ENCODE measurements at places on chromosomes 13 and 19.
A peak's percentile ranks its signal among the peaks of the same experiment; 100 is the strongest.

- DNase-seq, result no peak
These were observed 170.9 kb downstream of the COL4A1 start for GRCh38 chr13:110135977-110136597.

DNA sequence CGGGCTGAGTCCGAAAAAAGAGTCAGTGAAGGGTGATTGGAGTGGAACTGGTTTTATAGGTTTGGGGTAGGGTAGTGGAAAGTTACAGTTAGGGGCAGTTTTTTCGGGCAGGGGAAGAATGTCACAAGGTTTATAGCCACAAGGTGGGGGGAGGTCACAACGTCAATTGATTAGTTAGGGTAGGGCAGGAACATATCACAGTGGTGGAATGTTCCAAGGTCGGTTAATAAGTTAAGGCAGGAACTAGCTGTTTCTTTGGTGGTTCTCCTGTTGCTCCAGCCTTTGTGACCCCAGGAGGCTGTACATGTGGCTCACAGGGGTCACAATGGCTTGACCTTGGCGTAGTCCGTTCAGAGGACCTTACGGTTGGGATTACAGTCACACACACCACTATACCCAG is 20.3 kb downstream of the RDH8 start:
- no peak for DNase-seq

DNA sequence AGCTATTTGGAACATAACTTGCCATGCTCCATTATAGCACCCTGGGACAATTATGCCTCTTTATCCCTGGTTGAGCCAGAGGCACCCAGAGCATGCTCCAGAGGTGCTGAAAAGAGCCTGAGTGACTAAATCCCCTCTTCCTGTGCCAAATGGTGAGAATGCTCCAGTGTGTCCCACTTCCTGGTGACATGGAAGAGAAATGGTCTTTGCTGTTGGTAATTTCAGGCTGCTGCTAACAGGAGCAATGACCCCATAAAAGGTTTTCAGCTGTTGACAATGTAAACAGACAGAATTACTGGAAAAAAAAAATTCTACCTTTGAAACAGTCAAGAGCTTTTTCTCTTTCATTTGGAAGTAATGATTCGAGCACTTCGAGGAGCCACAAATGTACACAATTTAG is 341.8 kb downstream of the FGF9 start:
- DNase-seq, result no peak

DNA sequence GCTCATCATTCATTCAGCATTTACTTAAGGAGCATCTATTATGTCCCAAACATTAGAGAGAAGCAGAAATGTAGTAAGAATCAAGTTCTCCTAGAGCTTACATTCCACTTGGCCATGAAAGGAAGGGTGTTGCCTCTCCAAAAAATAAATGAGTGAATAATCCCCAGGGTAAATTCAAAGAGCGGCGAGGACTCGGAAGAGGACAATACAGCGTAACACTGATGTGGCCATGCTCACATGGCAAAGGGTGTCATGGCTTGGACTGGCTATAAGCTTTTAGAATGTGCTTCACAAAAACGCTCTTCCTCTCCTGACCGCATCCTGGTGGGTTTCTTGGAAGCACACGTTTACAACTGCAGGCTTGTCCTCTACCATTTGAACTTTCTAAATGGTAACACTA is 290.2 kb downstream of the IRS2 start:
- DNase-seq, result no peak

DNA sequence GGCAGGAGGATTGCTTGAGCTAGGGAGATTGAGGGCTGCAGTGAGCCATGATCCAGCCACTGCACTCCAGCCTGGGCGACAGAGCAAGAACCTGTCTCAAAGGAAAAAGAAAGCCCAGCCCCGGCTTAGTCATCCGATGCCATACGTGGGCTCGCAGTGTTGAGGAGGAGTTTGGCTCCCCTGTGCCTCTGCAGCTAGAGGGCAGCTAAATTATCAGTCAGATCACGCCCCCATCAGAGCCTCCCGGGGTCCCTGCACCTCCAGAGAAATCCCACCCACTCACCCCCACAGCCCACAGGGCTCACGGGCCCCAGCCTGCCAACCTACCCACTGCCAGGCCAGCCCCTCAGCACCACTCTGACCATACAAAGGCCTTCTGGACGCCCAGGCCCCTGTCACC is 27.6 kb downstream of the MAU2 start:
- DNase-seq, result no peak

DNA sequence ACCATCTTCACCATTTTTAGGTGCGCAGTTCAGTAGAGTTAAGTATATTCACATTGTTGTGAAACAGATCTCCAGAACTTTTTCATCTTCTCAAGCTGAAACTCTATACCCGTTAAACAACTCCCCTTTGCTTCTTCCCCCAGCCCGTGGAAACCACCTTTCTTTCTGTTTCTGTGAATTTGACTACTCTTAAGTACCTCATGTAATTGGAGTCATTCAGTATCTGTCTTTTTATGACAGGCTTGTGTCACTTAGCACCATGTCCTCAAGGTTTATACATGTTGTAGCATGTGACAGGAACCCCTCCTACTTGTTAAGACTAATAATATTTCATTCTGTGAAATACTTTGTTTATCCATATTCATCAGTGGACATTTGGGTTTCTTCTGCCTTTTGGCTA is 52.8 kb downstream of the TNFRSF19 start:
- no peak for DNase-seq

DNA sequence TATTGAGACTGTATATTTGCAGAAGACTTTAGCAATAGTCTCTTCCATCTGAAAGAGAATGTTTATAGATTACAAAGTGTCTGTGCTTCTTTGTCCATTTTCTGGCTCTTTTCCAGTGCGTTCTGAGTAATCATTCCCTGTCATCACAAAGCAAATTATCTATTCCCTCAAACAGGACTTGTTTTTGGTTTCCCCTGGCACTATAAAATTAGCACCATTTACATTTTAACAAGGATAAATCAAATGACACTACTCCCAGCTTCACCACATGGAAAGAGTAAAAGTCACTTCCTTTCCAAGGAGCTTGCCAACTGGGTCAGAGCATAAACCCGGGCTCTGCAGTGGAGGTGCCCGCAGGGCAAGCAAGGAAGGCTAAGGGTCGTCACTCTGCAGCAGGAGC is 88.1 kb downstream of the SHISA2 start:
- DNase-seq, result no peak

GRCh38 chr13:57114945-57115344 is 25.8 kb upstream of the PRR20A start:
- no peak for DNase-seq

- no peak for DNase-seq
These were observed 120.2 kb downstream of the RXFP2 start for GRCh38 chr13:31859571-31859970.

GRCh38 chr13:24540236-24541126 is 27.9 kb upstream of the PARP4 start:
- no peak for DNase-seq

DNA sequence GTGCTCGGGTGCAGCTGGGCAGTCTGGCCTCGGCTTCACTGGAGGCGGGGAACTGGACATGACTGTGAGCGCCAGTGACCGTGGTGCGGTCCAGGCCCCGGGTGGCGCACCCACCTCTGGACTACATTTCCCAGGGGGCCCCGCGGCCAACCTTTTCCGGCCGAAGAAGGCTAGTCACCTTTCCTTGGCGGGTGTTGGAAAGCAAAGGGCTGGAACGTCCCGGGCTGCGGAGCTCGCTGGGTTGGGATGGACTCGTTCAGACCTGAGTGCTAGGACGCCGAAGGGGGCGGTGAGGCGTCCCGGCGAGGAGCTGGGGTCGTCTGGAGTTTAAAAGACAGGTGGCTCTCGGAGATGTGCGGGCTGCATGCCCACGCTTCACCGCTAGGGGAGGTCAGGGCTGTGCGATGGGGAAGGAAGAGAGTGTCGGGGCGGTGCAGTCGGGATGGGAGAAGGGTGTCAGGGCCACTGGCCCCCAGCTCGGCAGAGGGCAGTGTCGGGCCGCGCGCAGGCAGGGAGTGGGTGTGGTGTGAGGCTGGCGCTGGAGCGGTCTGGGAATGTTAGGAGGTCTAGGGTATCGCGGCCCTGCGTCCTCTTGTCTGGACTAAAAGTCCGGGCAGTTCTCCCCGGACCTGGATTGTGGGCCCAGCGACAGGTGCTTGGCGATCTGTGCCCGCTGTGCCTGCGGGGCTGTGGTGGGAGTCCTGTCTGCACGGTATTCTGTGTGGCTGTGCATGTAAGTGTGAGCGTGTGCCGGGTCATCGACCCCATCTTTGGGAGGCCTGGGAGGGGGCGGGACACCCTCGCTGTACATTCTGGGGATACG is 57.1 kb downstream of the ZNF568 start:
- DNase-seq, result peak; percentile 64

DNA sequence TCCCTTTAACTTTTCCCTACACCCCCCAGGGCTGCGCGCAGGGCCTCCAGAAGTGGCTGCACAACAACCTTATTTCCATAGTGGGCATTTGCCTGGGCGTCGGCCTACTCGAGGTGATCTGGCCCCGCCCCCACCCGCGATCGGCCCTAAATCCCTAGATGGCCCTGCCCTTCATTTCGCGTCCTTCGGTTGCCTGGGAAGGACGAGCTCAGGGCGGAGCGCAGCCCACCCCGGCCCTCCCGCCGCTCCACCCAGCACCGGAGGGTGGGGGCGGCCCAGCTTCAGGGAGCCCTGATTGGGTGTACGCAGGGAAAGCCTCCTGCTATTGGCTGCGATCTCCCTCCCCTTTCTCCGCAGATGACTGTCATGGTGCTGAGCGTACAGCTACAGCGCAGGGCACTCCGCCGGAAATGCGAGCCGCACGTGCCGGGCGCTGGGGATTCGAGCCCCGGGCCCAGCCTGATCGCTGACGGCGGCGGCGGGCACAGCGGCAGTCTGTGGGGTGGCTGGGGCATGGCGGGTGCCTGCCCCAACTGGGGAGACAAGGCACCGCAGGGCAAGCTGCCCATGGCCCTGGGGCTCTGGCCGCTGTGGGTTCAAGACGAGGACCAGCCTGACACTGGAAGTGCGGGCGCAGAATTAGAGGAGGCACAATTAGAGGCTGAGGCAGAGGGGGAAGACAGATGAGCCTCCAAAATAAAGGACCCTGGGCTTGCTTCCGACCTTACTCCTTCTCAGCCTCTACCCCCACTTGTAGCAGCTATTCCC is 4.3 kb downstream of the CD37 start:
- DNase-seq, result no peak

- DNase-seq, result no peak
These were observed 9.8 kb upstream of the CPB2 start for GRCh38 chr13:46114613-46115012.

- DNase-seq, result no peak
These were observed 725.7 kb upstream of the SGCG start for GRCh38 chr13:22455036-22455435.

DNA sequence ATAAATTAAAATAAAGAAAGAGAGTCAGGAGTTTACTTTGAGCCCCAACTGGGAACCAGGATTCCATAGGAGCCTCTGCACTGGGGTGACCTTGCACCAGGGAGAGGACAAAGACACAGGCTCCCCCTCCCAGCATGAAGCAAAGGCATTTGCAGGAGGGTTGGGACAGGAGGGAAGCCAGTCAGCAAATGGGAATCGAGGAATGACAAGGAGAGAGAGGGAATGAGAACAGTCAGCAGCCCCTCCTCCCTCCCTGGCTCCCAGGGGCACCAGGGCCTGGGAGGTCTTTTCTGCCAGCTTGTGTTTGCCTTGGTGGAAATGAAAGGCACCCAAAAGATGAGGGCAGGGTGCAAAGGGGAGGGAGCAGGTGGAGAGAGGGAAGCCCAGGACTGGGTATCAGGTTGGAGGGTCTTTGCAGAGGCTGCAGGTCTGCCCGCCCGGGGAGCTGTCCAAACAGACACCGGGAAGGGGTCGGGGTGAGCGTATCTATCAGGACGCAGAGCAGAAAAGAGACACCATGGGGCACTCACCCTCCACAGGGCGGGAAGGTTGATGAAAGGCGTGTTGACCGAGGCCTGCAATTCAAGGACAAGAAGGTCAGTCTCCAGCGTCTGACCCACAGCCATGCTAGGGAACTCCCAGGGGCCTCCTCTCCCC is 3.8 kb downstream of the SBSN start:
- no peak for DNase-seq

GRCh38 chr19:42411581-42412178 is 15.5 kb downstream of the LIPE start:
- DNase-seq, result no peak

DNA sequence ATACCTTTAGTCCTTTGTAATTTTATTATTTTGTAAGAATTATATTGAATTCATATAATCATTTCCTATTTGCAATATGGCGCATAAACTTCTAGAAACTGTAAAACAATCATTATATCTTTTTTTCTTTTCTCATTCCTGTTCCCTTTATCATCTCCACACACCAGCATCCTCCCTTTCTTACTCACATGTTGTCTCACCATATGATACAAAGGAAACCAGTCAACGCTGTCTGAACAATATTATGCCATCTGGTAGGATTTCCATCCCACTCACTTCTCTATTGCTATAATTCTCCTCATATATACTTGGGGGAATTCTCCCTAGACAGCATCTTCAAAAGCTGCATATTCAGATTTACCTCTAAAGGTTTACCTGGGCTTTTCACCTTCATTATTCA is 389.8 kb downstream of the NDFIP2 start:
- DNase-seq, result no peak

GRCh38 chr19:7098701-7099596 is 29.4 kb downstream of the ZNF557 start:
- peak; percentile 88 for DNase-seq

DNA sequence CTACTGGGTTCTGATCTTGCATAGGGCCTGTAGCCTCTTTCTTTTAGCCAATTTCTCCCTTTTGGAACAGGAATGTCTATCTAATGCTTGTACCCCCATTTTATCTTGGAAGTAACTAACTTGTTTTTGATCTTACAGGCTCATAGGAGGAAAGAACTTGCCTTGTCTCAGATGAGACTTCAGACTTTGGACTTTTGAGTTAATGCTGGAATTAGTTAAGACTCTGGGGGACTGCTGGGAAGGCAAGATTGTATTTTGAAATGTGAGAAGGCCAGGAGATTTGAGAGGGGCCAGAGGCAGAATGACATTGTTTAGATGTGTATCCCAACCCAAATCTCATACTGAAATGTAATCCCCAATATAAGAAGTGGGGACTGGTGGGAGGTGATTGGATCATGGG is 2.5 kb upstream of the ZNF546 start:
- DNase-seq, result no peak

GRCh38 chr19:1746401-1747284 is 6.7 kb upstream of the ONECUT3 start:
- no peak for DNase-seq

GRCh38 chr19:2485428-2485827 is 9.5 kb downstream of the GADD45B start:
- DNase-seq, result no peak

- DNase-seq, result no peak
These were observed 4.1 kb upstream of the DLL3 start for GRCh38 chr19:39494661-39495060.

DNA sequence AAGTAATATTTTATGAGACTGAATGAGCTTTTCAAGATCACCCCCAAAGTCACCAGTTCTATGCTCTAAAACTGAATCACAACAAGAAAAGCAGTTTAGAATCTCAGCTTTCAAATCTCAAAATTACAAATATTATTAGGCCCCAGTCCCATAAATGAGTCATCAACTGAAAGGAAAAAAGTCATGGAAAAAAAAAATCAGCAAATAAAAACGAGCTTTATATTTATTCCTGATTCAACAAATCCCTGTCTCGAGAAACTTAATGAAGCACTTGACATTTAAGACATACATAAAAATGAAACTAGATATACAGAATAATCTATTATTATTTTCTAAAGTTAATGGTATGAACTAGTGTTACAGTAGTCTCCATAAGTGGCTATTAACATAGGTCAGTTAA is 203.0 kb downstream of the DIAPH3 start:
- DNase-seq, result no peak
